ENCODE measurements at places on chromosomes 13 and 19.
A peak's percentile ranks its signal among the peaks of the same experiment; 100 is the strongest.

- DNase-seq: peak; percentile 13
Measured at GRCh38 chr13:103276775-103277498, 210.7 kb upstream of the SLC10A2 start.

- DNase-seq: no peak
Measured at GRCh38 chr13:22893777-22894176, 287.0 kb upstream of the SGCG start.

DNA sequence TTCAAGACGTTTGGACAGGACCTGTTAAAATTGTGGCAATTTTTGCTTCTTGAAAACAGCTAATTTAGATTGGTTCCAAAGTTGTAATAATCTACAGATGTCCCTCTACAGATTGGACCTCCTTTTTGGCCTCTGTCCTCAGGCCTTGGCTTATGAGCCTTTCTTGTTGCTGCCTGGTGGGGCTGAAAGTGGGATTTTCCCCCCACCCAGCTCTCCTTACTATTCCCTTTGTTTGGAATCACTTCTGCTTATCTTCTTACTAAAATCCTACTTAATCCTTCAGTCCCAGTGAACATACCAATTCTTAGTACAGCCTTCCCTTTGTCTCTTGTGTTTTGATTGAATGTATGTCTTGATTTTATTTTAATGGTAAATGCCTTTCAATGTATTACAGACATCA is 63.5 kb upstream of the TEX29 start:
- DNase-seq: no peak

DNA sequence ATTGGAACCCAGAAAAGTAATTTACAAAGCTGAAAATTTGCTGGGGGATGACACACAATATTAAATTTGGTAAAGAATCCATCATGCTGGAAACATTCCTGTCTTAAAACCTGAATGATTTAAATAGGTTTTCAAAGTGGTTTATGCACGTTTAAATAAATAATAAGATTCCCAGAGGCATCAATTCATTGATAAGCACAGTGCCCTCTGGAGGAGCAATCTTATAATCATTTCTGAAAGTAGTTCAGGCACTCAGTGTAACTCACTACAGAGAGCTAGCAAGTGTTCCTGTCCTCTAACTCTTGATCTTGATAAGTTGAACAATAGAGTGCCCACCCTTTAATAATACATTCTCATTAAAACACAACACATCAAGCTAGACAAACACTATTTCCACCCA is 43.5 kb upstream of the SHISA2 start:
- no peak for DNase-seq

DNA sequence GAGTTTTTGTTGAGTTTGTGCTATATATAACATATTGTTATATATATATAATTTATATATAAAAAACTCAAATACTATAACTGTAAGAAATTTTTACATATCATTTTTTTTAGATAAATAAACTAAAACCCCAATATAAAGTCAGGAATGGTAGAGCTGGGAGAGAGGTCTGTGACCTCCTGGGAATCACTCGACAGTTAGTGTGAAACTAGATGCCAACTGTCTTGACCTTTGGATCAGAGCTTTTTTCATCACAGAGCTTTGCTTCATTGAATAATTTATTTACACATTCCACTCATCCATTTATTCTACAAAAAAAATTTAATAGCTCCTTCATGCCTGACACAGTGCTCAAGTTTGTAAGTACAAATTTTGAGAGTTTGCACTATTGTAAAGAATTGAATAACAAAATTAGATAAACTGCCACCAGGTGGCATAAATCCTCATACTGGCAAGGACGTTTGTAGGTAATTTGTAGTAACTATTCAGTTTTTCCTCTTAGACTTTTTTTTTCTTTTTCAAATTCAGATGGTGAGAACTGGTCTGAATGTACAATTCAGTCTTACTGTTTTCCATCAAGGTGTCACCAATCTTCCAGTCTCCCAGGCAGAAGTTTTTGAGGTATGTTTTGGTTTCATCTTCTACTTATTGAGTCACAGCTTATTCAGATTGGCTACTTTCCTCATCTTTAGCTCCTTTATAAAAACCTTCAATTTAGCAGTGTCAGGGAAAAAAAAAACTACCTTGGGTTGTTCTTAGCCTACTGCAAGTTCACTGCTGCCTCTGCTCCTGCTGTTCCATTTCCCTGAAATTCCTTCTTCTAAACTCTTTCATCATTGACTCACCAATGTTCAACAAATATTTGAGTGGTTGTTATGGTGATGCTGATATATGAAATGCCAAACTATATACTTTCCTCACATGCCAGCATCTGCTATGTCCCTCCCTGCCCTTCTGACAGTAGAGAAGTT is 28.7 kb downstream of the LACC1 start:
- DNase-seq: no peak

DNA sequence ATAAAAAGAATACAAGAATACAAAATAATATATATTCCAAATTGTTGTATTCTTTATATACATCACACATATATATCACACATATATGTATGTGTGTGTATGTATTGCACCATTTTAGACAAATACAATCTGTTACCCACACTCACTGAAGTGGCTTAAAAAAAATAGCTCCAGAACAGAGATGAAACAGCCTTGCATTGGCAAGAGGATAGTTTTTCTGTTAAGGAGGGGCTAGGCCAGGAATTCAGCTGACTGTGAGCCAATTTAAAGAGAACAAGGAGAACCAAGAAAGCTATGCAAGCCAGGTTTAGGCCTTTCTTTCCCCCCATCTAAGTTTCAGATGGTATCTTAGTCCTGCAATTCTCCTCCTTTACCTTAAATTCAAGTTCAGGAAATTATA is 257.5 kb downstream of the MZT1 start:
- no peak for DNase-seq

DNA sequence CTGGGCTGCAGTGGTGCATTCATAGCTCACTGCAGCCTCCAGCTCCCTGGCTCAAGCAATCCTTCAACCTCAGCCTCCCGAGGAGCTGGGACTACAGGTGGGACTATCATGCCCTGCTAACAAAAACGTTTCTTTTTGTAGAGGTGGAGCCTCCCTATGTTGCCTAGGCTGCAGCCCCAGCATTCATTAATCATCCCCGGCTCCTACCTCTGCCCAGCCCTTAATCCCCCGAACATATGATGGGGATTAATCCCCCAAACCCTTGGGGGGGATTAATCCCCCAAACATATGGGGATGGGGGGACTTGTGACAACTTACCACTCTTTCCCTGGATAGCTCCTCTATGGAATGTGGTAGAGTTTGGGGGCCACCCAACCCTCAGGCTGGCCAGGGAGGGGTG is 45.9 kb downstream of the SUGP2 start:
- DNase-seq: no peak

DNA sequence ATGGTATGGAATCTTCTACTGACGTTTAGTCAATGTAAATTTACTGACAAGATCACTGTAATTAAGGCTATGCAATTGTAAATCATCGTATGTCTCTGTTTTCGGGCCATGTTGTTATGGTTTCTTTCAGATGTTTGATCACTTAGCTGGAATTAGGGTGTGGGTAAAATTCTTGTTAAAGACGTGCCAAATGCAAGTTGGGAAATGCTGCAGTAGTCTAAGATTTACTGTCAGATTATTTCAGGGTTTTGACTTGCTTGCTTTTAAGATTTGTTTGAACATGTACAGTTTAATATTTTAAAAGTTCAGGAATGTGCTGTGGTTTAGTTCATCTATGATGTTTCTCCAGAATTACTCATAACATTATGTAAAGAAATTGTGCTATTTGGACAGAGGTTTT is 10.8 kb downstream of the NDFIP2 start:
- no peak for DNase-seq

DNA sequence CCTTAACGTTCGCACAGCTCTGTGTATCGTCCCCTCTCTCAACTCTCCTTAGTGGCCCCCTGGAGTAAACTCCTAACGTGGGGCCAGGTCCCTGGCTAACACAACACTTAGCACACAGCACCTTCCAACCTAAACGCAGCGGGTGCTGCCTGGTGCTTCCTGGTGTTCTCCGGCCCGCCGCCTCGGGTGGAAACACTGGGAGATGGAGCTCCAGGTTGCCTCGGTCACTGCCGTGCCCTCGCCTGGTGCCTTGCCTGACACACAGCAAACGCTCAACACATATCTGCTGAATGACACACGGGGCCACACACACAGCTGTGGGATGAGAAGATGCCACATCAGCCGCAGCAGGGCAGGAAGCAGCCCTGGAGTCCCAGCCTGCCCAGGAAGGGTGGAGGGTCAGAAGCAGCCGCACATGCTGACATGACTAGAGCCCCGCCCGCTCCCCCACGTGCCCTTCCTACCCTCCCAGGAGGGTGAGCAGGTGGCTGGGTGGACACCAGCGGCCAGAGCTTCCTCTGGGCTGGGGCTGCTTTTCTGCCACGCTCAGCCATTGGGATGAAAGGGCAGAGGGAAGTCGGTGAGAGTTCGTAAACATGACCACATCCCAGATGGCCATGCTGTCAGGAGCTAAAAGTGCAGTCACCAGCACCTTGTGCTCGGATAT is 6.6 kb downstream of the PEPD start:
- no peak for DNase-seq

DNA sequence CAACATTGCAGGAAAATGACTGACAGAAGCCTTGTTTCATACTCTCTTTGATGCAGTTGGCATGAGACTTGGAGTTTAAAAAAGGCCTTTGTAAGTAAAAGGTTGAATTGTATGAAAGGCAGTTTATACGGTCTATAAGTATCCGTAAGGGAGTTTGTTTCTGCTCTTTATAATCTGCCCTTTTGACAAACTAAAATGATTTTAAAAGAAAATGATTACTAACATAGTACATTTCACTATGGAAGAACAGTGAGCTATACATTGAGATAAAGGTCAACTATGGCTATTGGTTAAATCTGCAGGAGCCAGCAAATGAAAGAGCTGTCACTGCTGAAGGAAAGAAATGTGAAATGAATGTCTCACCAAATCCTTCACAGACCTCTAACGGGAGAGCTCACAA is 296.1 kb upstream of the SLITRK6 start:
- no peak for DNase-seq

DNA sequence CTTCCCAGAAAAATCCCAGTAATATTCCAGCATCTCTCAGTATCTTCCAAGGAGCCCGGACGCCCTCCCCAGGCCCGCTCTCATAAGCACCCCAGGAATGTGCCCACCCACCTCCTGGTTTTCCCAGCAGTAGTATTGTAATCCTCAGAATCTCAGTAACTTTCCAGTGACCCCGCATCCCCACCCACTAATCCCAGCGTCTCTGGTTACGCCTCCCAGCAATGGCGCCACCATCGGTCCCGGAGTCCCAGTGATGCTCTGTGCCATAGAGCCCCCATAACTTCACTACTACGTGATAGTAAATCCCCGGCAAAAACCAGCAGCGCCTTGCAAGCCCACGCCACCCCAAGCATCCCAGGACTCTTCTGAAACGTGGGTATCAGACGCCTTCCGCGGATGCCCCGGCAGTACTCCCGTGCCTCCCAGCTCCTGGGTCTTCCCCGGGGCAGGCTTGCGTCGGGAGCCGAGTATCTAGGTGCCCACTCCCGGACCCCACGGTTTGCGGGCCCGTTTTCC is 928 bp upstream of the PNPLA6 start:
- DNase-seq: peak; percentile 76

GRCh38 chr13:31236211-31236786 is 36.5 kb downstream of the B3GLCT start:
- peak; percentile 37 for DNase-seq

GRCh38 chr13:46698910-46699460 is 98.0 kb downstream of the ESD start:
- no peak for DNase-seq

- DNase-seq: no peak
Measured at GRCh38 chr13:106493533-106494220, 41.8 kb downstream of the EFNB2 start.

- DNase-seq: no peak
Measured at GRCh38 chr13:73938372-73939070, 195.7 kb downstream of the KLF12 start.

GRCh38 chr19:19217099-19217498 is 5.3 kb downstream of the NCAN start:
- DNase-seq: no peak

- DNase-seq: no peak
Measured at GRCh38 chr19:33300009-33300893, 2.1 kb downstream of the CEBPA start.

- DNase-seq: peak; percentile 67
Measured at GRCh38 chr19:36771261-36772231, 1.1 kb downstream of the ZNF850 start.

DNA sequence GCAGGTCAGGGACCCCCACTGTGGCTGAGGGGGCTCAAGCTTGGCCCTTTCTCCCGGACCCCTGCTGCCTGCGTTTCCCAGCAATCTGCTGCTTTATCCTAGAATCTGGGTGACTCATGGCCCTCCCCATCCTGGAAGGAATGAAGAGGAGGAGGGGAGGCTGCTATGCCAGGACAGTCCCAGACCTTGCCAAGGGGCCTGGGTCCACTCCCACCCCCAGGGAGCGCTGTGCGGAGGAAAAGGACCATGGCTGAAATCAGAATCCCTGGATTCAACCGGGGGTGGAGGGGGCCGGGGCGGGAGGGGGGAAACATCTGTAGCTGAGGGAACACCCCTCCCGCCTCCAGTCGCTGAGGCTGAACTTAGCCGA is 20.5 kb downstream of the ZNF114 start:
- no peak for DNase-seq

- no peak for DNase-seq
Measured at GRCh38 chr19:8404391-8405151, 8.5 kb upstream of the MARCHF2 start.

All from GM13976 (cell line).